ENCODE measurements at places on chromosomes 11 and 22.

DNA sequence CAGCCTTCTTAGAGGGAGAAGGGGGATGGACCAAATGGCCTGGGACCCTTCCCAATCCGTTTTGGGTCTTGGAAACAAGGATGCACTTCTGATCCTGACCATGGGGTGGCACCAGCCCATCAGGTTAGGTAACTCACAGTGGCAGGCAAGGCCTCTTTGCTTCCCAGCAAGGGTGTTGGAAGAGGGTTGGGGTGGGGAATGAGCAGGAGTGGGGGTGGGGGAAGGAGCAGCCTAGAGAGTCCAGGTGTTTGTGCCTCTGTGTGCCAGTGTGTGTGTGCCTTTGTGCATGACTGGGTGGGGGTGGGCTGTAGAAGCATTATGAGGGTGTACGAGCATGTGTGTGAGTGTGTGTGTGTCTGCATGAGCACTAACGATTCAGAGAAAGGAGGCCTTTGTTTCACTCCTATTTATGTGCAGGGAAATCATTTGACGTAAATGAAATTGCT, 213.1 kb downstream of the INSC start:
- DNase-seq = no peak

DNA sequence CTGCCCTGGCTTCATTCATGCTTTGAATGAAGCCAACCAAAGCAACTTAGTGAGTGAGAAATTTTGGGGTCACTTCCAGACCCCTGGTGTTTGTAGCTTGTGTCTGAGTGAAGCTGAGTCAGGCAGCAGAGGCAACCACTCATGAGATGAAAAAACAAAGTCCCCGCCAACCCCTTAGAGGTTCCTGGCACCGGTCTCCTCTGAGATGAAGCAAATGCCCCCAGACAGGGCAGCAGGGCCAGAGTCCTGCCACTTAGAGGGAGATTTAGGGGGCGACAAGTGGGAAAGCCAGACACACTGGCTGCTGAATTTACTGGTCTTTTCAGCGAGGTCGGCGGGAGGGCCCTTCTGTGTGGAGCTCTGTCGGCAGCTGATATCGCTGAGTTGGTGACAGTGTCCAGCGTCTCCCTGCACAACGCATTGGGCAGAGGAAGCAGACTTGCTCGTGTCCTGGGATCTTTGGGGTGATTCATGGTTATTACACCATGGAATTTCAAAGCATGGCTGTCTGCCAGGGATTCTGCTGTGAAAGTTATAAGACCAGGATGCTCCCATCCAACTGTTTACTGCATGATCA, 482.6 kb downstream of the MIAT start:
- no peak for DNase-seq

DNA sequence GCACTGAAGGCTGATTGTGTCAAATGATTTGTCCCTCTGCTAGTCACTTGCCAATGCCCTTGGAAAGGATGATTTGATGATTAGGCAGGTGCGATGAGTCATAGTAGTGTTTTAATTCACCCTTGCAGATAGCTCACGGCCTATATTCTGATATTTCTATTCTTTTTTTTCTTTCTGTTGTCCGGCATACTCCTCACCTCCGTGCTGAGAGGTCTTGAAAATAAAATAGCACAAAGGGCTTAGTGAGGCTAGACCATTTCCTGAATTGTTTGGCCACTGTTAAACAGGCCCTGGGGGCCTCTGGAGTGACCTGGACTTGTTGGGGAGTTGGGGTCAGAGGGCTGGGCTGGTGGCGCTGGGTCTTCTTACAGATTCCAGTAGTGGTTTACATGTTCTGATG, 99.8 kb downstream of the ZBTB16 start:
- no peak for DNase-seq

DNA sequence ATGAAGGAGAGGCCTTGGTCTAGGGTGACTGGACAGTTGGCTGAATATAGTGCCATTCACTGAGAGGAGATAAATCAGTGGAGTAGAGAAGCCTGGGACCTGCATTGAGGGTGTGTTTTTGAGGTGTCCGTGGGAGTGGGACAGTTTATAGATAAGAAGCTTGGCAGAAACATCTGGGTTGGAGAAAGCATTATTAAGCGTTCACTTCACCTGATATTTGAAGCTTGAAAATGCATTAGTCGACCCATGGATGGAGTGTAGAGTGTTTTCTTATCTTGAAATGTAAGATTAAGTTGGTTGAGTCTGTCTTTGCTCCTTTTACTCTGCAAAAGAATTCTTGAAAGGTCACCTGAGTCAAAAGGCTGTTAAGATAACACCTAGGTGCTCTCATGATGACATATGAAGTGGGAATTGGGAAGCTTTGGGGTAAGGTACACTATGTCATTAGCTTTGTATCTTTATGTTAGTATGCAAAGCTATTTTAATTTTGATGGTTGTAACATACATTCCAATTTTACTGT, 160.7 kb downstream of the ARHGAP42 start:
- DNase-seq = no peak

- no peak for DNase-seq
Measured at GRCh38 chr22:29744902-29745301, 21.9 kb downstream of the ZMAT5 start.

GRCh38 chr11:5553343-5553742, 5.0 kb upstream of the OR52H1 start:
- no peak for DNase-seq

- DNase-seq = no peak
Measured at GRCh38 chr11:113664069-113664980, 41.8 kb downstream of the TMPRSS5 start.

DNA sequence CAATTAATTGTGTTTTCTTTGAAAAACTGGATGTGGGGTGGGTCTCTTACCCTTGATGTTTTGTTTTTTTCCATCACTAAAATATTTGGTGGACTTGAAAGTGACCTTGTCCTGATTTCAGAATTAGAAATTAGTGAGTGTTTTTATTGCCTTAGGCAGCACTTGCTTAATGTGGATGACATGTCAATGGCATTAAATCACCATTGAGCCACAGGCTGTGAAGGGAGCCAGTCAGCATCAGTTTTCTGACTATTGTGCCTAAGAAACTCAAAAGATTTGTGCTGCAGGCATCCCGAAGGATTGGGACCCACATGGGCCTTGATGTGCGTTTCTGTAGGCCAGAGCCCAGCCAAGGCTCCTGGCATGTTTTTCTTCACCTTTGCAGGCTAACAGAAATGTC, 53.8 kb downstream of the SWAP70 start:
- DNase-seq = no peak

- no peak for DNase-seq
Measured at GRCh38 chr11:128419012-128419767, 168.2 kb downstream of the ETS1 start.

Measured in T-cell (primary cell).